Mesothelial cell of epicardium (in vitro differentiated cells): ENCODE measurements at places on chromosomes 13 and 19. TPM values are rescaled to one million over a fixed set of nuclear protein-coding genes. Genes with fewer than 3 reads are reported as not detected.

OR10H1 gene
- 0.04 TPM in 1 of 3 replicates, not detected in the others for total RNA-seq

DNA sequence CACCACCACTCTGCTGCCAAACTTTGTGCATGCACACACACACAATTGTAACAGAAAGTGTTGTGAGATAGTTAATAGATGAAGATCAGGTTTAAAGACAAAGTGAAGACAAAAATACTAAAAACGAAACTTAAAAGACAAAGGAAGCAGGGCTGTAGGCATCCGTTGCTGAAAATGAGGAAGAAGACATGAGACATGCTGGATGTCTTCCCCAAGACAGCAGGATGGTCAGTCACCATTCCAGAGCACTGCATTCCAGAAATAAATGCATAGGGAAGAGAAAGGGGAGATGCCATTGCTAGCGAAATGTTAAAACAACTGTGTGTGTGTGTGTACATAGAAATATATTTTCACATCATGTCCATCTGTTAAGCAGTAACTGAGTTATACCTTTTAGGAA lies 520.1 kb downstream of the SUCLA2 start:
- no peak for DNase-seq

DNA sequence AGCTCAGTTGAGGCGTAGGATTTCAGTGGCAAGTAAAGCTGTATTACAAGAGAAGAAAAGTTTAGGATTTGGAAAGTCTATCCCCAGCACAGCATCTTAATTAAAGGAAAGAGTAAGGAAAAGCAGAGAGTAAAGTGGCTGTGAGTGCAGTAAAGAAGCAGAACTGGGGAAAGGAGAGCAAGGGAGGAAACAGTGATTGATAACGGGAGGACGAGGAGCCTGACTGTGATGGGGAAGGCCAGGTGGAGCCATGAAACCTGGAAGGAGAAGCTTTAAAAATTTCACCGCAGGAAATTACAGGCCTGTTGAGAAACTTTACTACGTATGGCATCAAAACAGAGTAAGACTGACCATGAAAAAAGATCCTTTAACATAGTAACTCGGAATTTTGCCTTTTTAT lies 175.6 kb downstream of the SHISA2 start:
- no peak for DNase-seq

DNA sequence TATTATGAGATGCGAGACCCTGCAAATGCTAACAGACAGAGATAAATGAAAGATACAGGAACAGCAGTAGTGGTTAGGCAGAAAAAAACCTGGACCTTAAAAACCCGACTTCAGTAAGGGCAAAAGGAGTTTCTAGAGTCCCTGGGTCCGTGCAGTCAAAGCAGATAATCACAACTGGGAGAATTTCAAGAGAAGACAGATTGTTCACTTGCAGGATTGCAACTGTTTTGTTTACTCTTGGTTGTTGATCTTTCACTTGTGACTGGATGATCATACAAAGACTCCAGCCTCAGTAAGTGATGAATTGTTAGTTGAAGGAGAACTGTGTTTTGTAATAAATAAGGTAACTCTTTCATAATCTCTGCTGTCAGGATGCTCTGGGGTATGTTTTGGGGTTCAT lies 135.1 kb downstream of the GPC6 start:
- no peak for DNase-seq

GRCh38 chr13:60328073-60328472 lies 68.9 kb upstream of the TDRD3 start:
- DNase-seq = no peak

- DNase-seq = no peak
Measured at GRCh38 chr13:19632915-19633478, 462 bp upstream of the MPHOSPH8 start.

DNA sequence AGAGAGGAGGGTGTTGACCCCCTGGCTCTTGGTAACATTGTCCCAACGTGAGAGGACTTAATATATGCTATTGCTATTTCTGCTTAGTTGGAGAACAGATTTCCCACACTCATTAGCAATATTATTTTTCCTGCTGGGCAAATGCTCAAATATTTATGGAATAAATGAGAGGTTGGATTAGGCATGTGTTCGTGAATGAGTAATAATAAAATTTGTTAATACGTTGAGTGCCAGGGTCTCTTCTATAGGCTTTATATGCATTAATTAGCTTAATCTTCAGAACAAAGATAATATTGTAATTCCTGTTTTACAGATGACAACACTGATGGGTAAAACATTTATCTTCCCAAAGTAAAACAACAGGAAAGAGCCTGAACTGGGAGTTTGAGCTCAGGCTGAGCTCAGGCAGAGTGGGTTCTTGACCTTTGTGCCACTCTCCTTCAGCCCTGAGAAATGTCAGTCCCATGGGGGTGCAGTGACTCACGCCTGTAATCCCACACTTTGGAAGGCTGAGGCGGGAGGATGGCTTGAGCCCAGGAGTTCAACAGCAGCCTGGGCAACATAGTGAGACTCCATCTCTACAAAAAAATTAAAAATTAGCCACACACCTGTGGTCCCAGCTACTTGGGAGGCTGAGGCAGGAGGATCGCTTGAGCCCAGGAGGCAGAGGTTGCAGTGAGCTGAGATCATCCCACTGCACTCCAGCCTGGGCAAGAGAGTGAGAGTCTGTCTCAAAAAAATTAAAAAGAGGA lies 1.2 kb downstream of the ZNF233 start:
- DNase-seq = no peak

DNA sequence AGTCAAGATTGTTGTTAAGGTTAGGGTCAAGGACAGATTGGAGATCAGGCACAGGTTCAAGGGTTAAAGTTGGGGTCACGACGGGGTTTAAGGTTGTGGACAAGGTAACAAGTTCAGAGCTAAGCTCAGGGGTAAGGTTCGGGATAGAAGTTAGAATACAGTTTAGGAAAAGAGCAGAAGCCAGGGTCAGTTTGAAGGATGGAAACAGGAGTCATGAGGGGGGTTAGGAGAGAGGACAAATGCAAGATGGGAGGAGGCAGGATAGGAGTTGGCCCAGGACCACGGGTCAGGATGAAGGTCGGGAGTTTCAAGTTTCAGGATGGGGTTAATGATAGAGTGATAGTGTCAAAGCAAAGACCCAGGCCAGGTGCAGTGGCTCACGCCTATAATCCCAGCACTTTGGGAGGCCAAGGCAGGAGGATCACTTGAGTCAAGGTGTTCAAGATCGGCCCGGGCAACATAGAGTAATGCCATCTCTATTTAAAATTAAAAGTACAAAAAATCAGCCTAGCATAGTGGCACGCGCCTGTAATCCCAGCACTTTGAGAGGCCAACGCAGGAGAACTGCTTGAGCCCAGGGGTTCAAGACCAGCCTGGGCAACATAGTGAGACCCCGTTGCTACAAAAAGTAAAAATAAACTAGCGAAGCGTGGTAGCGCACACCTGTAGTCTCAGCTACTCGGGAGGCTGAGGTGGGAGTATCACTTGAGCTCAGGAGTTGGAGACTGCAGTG lies 7.7 kb downstream of the NPHS1 start:
- DNase-seq = no peak

GRCh38 chr19:24051516-24051915 lies 35.5 kb upstream of the ZNF254 start:
- DNase-seq = no peak

SCGB2B2 gene
- 1.0 to 1.3 TPM (median 1.1 TPM) in 3 replicates for total RNA-seq

- DNase-seq = no peak
Measured at GRCh38 chr13:36163809-36164308, 32.7 kb upstream of the DCLK1 start.
